Cerebellum (tissue), 4 donors: ENCODE measurements at places on chromosomes 13 and 19. TPM values are rescaled to one million over a fixed set of nuclear protein-coding genes. Genes with fewer than 3 reads are reported as not detected.

DNA sequence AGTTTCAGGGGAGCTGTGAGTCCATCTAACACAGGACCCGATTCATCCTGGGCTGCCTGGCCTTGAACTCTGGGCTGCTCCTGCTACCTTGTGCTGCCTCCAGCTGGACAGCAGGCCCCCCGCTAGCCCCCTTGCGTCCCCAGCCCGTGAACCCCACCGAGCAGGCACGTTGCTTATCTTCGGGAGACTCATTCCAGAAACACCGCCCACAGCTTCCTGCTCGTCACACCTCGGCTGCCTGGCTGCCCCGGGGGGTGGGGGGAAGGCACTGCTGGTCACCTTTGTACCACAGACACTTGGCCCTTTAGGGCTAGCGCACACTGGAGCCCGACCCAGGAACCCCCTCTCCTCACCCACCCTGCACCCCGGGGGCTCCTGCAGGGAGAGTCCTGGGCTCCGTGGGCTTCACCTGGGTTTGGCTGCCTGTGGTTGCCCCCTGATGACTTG is 48.1 kb downstream of the CRTC1 start:
- no peak for DNase-seq

GRCh38 chr19:3041761-3042620 is 12.9 kb upstream of the TLE2 start:
- DNase-seq: no peak

GRCh38 chr13:37446503-37446902 is 152.1 kb downstream of the POSTN start:
- no peak for DNase-seq

GRCh38 chr19:49953416-49953815 is 7.6 kb downstream of the SIGLEC11 start:
- DNase-seq: no peak

DNA sequence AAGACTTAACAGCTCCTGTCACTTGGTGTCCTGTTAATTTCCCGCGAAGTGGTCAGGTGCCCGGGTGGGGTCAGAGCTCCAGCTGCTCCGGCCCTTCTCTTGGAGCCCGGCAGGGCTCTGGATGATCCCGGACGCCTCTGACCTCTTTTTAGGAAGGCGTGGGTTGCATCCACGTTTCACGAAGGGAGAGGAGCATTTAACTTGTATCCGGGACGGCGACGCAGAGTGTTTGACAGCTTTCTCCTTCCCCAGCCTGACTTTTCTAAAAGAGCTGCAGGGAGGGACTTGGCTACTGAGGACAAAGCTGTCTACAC is 656 bp downstream of the ZNF155 start:
- no peak for DNase-seq

- DNase-seq: no peak
These were observed 1567.2 kb upstream of the PRR20A start for GRCh38 chr13:55573565-55573964.

- no peak for DNase-seq
These were observed 232.7 kb downstream of the TUBA3C start for GRCh38 chr13:18948664-18949488.

DNA sequence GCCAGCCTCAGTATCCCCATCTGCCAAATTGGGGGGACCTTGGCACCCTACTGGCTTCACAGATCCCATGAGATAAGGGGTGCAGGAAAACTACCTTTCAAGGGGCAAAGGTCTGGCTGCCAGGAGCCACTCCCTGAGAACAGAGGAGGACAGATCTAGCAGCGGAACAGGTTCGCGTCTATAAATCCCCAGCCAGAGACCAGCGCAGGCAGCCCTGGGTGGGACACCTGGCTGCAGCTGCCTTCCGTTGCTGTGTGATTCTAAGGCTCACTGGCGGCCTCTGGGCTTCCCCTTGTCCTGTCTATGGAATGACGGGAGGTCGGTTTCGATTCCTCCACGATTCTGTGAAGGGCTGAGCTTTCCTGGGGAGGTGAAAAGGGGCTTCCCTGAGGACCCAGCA is 7.3 kb downstream of the RELB start:
- DNase-seq: no peak

- DNase-seq: no peak
These were observed 30.1 kb downstream of the ZC3H13 start for GRCh38 chr13:46022481-46022880.

GRCh38 chr19:49555600-49556411 is 24.6 kb downstream of the NOSIP start:
- no peak for DNase-seq

DNA sequence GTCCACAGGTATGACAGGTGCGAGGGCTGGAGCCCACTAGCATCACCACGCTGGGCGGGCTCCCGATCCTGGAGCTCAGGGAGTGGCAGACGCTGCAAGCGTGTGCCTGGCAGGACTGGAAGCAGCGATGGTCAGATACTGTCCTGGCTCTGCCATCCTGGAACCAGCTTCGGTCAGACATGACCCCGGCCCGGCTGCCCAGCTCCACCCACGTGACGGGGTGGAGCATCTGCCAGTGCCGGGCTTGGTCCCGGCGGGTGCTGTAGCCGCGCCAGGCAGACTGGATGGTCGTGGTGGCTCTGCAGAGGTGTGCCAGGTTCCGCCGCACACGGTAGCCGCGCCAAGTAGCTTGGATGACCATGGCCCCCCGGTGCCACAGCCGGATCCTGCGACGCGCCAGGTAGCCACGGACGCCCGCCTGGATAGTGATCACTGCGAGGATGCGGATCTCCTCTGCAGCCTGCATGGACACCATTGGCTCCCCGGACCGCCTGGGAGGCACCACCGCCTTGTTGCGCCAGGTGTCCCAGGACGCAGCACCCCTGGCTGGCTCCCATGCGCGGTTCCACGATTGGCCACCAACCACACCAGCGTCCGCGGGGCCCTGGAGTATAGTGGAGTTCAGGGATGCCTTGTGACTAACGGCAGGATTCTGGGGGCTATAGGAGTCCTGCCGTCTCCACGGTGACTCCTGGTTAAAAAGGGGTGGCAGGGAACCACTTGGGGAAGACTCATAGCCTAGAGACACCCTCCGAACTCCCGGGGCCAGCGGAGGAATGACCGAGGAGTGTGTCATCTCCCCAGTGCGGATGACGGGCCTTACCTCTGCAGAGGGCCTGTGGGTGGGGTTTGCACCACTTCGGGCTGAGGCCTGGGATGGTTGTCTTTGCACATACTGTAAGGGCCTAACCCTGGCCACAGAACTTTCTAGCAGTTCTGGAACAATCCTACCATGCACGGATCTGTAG is 16.5 kb downstream of the IQCN start:
- peak; percentile 75 for DNase-seq

DNA sequence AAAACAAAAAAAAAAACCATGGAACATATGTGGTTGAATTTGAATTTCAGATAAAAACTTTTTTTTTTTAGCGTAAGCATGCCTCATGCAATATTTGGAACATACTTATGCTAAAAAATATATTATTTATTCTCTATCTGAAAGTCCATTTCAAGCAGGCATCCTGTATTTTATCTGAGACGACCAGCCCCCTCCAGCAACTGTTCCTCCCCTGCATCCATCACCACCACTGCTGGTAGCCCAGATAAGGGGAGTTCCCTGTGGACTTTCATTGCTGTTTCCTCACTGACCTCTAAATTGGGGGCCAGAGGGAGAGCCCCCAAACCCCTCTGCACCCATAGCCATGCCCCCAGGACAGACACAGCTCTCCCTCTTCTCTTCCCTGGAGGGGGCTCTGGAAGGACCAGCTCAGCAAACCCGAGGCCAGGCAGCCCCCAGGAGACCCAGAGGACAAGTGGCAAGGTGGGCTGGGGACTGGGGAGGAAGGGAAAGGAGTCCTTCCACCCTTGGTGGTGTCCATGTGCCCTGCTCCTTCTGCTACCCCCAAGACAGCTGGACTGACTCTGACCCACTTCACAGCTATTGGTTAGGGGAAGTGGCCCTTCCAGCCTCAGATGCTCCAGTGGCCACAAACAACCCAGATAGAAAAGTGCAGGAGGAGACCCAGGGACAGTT is 6.6 kb upstream of the SIGLEC12 start:
- DNase-seq: no peak

GRCh38 chr19:3479834-3480215 is 500 bp downstream of the SMIM24 start:
- no peak for DNase-seq

- DNase-seq: no peak
These were observed 58.9 kb downstream of the ERICH4 start for GRCh38 chr19:41501854-41502253.

- DNase-seq: no peak
These were observed 33.6 kb upstream of the SLC10A2 start for GRCh38 chr13:103099722-103100293.

- DNase-seq: no peak
These were observed 88.6 kb downstream of the FGF9 start for GRCh38 chr13:21759463-21759862.

DNA sequence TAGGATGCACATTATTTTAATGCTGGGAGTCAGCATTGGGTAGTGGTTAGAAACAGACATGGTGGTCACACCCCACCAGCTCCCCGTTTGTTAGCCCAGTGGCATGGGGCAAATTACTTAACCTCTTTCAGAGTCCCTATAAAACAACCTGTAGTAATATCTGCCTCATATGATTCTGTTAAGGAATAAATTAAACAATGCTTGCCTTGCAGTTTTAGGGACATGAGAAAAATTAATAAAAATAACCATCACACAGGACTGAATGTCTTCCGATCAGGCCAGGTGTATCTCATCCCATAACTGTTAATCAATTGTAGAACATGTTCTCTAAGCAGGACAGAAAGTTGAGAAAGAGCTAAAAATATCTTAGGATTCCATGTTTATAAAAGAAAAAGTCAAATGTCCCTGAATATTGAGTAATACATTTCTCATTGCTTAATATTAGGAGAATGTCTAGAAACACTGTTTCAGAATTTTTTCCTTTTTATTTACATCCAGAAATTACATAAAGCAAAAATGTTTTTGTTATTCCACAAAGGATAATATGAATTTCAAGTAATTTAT is 196.5 kb downstream of the GPC6 start:
- no peak for DNase-seq

GRCh38 chr13:64041296-64041695 is 2625.6 kb upstream of the PCDH20 start:
- DNase-seq: no peak

Gene ZFP14
- total RNA-seq: 35.7 TPM

Gene TYROBP
- total RNA-seq: 3.1 TPM

Gene ACP5
- 0.91 TPM for total RNA-seq

Gene LATS2
- total RNA-seq: 4.3 TPM

Gene CEACAM1
- total RNA-seq: 0.36 TPM

Gene DZIP1
- total RNA-seq: 53.3 TPM

Gene AP1M2
- 3.0 TPM for total RNA-seq

Gene CASP14
- total RNA-seq: not detected

Gene LILRB5
- total RNA-seq: 1.2 TPM
